Stimulated activated CD4-positive, alpha-beta T cell treated with anti-CD3 and anti-CD28 coated beads, Interleukin-4, amount 100 ng/mL, for 48 hours (primary cell): ENCODE measurements at places on chromosomes 3 and 15.
A peak's percentile ranks its signal among the peaks of the same experiment; 100 is the strongest.

GRCh38 chr3:188106887-188107830 is 46.8 kb upstream of the LPP start:
- DNase-seq: no peak

DNA sequence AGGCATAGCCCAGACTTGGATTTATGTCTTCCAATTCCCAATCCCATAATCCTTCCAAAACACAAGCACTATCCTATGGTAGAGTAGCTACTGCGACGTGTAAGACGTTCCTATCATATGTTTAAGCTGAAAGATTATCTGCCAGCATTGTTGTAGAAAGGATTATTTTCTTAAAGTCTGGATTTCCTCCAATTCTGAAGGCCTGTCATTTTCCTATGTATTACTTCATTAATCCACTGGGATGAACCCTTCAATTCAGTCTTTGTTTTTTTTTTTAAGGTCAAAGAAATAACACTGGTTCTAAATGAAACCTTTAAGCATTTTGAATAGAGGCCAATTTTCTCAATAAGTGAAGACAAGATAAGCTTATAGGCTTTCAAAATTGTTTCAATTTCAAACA is 289.0 kb downstream of the SLC9A9 start:
- no peak for DNase-seq

GRCh38 chr3:13575459-13576061 is 26.6 kb downstream of the FBLN2 start:
- no peak for DNase-seq

DNA sequence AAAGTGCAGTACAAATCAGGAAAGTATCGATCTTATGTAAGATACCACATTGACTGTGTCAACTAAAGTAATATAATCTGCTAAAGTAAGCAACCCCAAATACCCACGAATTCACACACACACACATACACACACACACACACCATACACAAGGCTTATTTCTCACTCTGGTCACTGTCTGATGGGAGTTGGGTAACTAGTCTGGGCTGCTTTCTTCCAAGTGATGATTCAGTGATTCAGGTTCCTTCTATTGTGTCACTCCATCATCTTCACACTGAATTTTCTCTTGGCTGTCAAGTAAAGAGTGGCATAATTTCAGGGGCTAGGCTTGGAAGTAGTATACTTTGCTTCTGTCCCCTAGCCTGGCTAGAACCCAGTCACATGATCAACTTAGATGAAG is 104.8 kb upstream of the CCDC54 start:
- no peak for DNase-seq

- DNase-seq: peak; percentile 50
Observed at GRCh38 chr3:71421820-71422566, 161.5 kb downstream of the FOXP1 start.

DNA sequence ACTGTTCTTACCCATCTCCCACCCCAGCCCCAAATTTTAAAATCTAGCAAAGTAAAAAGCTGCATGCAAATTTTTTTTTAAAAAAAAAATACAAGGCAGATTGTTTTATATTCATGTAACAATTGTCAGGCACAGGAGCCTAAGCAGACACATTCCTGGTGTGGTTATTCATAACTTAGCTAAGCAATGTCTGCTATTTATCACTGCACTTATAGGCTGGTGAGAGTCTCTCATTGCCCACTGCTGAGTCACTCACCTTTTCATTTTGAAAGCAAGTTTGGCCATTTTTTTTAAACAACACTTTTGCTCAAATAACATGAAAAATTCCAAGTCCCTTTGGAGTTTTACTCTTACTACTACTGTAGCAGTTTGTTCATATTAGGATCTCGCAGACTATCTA is 413.9 kb downstream of the RBMS3 start:
- DNase-seq: no peak
